ENCODE measurements at places on chromosomes 3 and 15.

DNA sequence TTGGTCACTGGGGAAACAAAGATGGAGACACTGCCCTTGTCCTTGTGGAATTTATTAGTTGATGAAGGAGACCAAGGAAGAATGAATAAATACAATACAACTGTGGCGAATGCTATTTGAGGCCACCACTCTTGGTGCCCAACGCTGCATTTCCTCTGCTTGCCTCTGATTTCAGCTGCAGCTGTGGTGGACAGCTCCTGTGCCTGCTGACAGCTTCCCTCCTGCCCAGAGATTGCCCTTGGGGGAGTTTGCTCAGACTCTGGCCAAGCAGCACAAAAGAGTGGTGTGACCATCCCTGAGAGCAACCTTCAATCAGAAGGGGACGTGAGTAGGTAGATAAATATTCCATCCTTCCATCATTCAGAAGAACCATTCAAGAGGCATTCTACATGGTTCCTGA lies 64.6 kb upstream of the FHIT start:
- no peak for DNase-seq

- DNase-seq = peak; percentile 8
These were observed 90.6 kb upstream of the GADL1 start for GRCh38 chr3:30984855-30985749.

- DNase-seq = peak; percentile 38
These were observed 19.2 kb downstream of the ALS2CL start for GRCh38 chr3:46674031-46674845.

GRCh38 chr3:52245322-52246263 lies at the start of gene PPM1M:
Gene PPM1M, plus strand, starts transcription at chr3:52245759. Its CDS starts 66 bp downstream, at chr3:52245825.
- DNase-seq = peak; percentile 47

- DNase-seq = no peak
These were observed 5.8 kb downstream of the USP4 start for GRCh38 chr3:49333916-49334633.

DNA sequence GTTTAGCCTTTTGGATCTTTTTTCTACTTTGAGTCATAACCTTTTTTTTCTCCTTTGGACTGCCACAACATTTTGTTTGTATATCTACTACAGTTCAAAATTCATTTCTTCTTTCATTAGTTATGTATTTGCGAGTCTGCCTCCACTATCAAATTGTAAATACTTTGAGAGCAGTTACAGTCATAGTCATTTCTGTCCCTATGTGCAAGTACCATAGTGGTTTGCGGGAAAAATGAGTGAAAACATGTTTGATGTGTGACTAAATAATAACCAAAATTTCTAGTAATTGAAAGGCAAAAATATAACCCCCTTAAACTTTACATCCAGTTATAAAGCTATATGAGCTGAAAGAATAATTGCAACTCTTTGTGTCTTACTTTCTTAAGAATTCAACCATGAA lies 45.8 kb upstream of the CCDC50 start:
- no peak for DNase-seq

DNA sequence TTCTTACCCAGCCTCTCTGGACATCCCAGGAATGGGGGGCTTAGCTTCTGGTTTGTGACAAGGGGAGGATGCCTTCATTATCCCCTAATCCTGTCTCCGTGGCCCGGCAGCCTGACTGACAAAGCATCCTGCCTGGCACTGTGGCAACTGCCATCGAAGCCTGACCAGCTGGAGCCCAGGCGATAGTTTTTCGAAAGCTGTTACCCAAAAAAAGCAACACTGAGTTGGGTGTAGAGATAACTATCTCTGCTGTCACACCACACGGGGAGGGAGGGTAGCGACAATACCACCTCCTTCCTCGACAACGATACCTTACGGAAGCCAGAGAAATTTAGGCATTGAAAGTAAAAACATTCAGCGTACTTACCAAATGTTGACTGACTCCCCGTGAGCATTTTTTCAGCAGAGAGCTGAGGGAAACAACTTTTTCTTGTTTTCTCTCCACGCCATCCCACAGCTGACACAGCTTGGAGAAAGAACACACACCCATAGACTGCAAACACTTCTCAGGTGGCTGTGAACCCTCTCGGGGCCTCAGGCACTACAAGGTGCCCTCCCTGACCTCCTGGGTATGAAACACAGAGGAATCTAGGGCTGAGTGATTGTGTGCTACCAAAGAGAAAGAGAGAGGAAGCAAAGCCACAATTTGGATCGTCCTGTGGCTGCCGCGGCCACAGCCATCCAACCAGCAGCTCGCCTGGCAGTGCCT lies 361.9 kb upstream of the ICE2 start:
- DNase-seq = no peak

Data from hematopoietic multipotent progenitor cell treated with erythropoietin and hydrocortisone succinate and interleukin-3 and kit ligand, for 6 days (in vitro differentiated cells).